ENCODE measurements at places on chromosomes 12 and 14.

GRCh38 chr14:106210650-106211049 is 684.3 kb downstream of the TMEM121 start:
- peak; percentile 22 for DNase-seq

DNA sequence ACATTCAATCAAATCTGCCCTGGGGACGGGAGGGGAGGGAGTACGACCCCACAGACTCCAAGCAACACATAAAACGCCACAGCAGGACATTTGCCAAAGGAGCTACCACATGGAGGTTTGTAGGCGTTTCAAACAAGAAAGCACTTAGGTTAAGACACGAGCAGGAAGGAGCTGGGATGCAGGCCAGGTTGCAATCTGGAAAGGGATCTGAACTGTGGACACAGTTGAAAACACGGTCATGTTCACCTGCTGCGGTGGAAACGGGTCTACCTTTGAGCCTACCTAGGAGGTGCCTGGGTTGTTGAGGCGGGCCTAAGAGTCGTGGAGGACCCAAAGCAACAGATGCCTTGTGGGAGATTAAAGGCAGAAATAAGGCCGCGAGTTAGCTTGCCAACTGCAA is 18.4 kb downstream of the PRKAB1 start:
- DNase-seq, result no peak

DNA sequence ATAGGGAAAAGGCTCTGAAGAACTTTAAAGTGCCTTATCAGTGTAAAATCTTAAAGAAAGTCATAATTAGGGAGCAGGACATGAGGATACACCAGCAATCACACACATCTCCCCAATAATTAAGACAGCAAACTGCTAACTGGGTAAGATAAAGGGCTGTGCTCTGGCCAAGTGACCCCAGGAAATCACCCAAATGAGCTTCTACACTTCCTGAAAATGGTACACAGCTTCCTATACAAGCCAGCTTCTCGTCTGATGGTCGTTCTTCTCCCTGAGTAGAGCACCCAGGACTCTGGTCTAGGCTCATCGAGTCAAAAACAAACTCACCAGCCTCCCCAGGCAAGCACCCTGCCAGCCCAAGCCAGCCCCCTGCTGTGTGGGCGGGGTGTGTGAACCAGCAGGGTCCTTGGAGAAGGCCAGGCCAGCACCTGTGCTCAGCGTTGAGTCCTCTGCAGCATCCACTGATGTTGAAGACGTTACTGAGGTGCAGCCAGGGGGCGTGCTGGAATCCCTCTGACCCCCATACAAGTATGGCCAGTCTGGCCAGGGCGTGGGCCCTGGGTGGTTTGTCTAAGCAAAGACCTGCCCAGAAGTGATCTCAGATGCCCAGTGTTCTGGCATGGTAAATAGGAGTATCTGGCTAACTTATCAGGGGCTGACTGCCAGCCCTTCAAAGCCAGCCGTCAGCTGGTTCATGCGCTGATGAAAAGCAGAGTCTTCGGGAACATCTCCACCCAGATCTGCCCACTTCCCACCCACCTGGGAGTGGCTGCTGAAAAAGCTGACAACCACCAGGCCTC is 41.4 kb downstream of the ACTN1 start:
- DNase-seq, result no peak

- DNase-seq, result no peak
Observed at GRCh38 chr12:79299447-79300198, 391.1 kb downstream of the PAWR start.

- no peak for DNase-seq
Observed at GRCh38 chr12:102510463-102510862, 30.1 kb upstream of the IGF1 start.
